ENCODE measurements at places on chromosomes 3 and 15.

- no peak for DNase-seq
Observed at GRCh38 chr3:53478921-53479664, 15.3 kb upstream of the CACNA1D start.

DNA sequence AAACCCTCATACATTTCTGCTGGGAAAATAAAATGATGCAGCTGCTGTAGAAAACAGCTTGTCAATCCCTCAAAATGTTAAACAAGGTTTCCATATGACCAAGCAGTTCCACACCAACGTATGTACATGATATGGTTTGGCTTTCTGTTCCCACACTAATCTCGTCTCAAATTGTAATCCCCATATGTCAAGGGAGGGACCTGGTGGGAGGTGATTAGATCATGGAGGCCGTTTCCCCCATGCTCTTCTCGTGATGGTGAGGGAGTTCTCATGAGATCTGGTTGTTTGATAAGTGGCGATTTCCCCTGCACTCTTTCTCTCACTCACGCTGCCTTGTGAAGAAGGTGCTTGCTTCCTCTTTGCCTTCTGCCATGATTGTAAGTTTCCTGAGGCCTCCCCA is 100.6 kb upstream of the SLC24A5 start:
- DNase-seq = no peak

DNA sequence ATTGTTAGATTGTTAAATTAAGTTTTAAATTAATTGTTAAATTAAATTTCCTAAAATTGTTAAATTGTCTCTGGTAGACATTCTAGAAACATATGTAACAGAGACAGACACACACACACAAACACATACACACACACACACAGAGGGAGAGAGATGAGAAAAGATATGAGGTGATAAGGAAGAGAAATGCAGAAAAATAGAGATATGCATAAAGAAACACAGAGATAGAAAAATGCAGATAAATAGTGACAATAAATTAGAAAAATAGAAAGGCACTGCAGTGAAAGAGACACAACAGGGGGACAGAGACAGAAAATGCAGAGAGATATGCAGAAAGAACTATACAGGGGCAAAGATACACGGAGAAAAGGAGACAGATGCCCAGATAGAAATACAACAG is 25.1 kb upstream of the GOLGA8B start:
- no peak for DNase-seq

DNA sequence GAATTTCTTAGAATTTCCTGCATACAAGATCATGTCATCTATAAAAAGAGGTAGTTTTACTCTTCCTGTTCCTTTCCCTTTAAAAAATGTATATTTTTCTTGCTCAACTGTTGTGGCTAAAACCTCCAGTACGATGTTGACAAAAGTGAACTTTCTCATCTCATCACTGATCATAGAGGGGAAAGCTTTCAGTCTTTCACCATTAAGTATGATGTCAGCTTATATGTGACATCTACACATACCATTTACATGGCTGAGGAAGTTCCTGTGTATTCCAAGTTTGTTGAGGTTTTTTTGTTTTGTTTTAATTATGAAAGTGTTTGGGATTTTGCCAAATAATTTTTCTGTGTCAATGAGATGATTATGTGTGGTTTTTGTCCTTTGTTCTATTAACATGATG is 173.6 kb downstream of the PLD1 start:
- DNase-seq = no peak

GRCh38 chr3:115062412-115062956 is 84.6 kb downstream of the ZBTB20 start:
- no peak for DNase-seq

- no peak for DNase-seq
Observed at GRCh38 chr3:24352893-24353553, 141.6 kb downstream of the THRB start.

DNA sequence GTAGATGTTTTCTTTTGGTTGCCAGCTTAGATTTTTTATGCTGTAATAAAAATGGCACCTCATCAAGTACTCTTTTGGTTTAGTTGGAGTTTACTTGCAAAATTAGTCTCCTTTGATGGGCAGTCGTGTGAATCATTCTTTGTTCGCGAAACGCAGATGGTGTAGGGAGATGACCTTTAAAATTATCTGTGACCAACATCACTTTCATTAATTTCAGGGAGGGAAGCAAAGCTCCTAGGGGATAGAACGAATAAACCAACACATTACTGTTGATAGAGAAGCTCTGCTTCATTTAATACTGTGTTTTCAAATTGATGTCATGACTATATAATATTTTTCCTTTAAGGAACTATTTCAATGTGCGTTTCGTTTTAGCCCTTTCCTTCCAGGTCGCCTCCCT is 67.4 kb downstream of the USP13 start:
- DNase-seq = no peak

- DNase-seq = no peak
Observed at GRCh38 chr15:37619358-37620042, 314.9 kb upstream of the TMCO5A start.

- DNase-seq = no peak
Observed at GRCh38 chr15:101439920-101440319, 49.6 kb downstream of the PCSK6 start.

- DNase-seq = no peak
Observed at GRCh38 chr3:195893516-195893915, 14.8 kb downstream of the TNK2 start.

- DNase-seq = no peak
Observed at GRCh38 chr3:197335428-197336132, 37.2 kb upstream of the DLG1 start.

GRCh38 chr3:25355034-25355885 is 72.8 kb upstream of the RARB start:
- DNase-seq = no peak

DNA sequence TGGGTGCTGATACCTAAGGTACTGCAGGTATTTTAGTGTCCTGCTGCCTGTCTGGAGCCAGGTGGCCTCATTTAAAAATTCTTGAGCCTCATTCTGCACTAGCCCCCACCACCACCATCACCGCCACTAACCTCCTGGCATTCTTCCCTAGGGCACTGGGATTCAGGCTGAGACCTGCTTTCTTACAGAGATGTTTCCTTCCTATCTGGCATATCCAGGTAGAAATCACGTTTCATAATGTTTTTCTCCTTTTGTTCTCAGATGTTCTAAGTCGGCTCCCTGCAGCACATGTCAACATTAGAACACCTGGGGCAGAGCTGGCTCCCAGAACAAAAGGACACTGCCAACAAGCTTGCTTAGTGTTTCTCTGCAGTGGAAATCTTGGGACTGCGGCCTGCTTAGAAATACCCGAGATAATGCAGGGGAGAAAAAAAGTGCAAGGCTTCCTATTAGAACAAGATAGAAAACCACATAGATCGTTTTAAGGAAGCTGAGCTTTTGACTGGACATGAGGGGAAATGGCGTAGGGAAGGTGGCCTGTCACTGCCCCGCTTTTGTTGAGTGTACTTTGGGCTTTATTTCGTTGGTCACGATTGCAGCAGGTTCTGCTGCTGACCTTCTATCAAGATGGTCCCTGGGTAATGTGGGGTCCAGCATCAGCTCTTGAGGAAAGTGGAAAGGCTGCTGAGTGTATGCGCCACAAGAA is 59.6 kb upstream of the PPARG start:
- DNase-seq = no peak

GRCh38 chr3:126365351-126366277 is 8.4 kb upstream of the KLF15 start:
- DNase-seq = no peak

DNA sequence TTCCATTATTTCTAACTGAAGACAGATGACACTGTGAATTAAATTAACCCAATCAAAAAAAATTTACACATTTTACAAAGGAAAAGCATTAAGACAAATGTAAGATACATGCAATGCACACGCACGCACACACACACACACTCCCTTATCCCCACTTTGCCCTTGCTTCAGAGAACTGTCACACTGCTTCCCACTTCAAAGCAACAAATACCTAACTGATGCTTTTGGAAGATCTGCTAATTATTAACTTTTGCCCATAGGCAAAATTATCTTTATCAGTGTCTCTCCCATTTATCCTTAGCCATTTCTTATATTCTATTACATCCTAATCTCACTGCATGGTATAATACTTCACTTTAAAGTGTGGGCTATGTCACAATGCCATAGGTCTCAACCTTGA is 60.3 kb downstream of the SETD2 start:
- no peak for DNase-seq

DNA sequence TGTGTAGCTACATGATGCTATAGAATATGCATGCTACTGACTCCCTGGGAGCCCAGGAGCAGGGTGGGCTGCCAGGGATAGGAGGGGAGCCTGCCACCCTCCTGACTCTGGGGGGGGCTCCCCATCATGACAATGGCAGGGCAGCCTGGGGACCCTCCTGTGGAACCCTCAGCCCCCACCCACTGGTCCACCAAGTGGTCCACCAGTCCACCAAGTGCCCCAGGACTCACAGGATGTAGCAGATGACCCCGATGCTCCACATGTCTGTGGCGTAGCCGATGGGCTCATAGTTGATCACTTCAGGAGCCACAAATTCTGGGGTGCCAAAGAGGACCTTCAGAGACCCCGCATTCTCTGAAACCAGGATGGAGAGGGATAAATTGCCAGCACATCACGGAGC is 53.0 kb upstream of the HACD2 start:
- no peak for DNase-seq

DNA sequence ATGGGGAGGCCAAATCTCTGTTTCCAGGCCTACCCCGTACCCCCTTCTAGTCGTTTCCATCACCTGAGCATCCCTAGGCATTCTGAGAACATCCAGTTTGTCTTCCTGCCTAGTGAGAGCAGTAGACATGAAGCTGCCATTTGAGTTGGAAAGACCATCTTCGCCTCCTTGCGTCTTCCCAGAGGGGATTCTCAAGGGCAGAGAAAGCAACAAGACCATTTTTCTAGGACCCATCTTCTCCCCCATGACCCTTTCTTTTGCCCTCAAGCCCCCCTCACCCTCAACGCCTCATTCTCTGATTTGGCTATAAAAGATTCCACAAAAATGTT is 148.7 kb upstream of the BHLHE40 start:
- DNase-seq = no peak

GRCh38 chr15:67076147-67076843 is 10.9 kb downstream of the SMAD3 start:
- no peak for DNase-seq

DNA sequence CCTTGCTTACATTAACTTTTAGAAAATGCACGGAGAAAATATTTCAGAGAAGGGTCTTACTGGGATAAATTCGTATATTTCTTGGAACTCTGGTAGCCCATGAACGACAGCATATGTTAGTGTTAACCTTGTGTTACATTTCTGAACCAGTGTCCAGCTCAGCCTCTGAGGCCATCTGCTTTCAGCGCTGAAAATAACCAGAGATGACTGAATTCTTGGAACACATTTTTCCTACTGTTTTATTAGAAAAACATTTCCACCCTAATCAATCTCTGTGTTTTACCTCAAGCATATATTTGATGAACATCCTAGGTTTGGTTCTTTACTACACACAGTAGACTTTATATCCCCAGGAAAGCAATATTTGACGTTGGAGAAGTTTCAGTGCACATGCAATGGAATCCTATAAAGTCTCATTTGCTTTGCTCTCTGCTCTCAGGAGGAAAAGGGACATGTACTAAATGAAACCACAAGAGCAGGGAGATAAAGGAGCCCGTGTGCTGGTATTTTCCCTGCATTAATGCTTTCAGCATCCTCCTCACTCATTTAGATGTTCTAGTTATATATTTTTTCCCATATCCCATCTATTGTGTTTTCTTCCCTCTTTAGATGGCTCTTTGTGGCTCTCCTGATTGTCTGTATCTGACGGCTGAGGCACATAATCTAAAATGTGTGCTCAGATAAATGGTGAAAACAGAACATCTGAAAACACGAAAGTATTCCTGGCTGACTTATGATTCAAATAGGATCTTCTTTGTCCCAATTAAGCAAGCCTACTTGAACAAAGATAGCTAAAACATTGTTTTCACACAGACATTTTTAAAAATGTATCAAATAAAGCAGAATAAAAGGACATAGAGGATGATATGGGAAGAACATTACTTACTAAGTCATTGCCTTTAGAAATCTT is 151.7 kb upstream of the KCNMB2 start:
- no peak for DNase-seq

GRCh38 chr3:60269377-60269776 is 981.9 kb downstream of the FHIT start:
- DNase-seq = no peak

- DNase-seq = peak; percentile 42
Observed at GRCh38 chr15:95874637-95875036, 455.9 kb upstream of the NR2F2 start.

DNA sequence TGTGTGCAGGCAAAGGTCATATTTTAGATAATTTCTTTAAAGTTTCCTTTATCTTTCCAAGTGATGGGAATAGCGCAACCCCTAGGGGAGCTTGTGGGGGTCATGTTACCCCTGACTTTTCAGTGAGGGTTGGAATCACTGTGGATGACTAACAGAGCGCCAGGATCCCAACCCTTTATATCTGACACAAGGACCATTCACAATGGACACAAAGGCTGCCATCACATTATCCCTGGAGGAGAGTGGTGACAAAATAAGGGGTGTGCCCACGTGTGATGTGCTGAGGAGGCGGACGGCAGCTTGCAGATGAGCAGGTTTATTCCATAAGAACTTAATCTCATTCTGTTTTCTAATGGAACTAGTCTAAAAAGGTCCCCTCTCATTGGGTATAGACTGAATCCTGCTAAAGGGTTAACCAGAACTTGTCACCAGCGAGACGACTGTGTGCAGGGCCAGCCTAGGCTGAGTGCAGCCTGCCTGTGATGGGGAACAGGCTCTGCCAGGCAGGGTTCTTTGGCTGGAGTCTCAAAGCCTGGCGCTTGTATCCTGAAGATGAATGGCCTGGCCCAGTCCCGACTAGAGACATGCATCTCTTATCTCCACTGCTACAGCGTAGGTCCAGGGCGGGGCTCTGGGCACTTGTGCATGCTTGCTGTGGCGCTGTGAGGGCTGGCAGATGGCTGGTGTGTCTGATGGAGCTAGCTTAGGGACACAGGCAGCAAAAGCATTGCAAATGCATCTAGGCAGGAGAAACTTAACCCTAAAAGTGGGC is 50.2 kb downstream of the CHDH start:
- no peak for DNase-seq

GRCh38 chr3:17219593-17219992 is 334.8 kb downstream of the PLCL2 start:
- no peak for DNase-seq

- DNase-seq = no peak
Observed at GRCh38 chr3:114217266-114217665, 20.1 kb downstream of the ZNF80 start.

- DNase-seq = no peak
Observed at GRCh38 chr3:176690083-176690869, 507.0 kb downstream of the TBL1XR1 start.

- DNase-seq = no peak
Observed at GRCh38 chr15:76433798-76434400, 97.3 kb downstream of the ISL2 start.
